GM12878 (cell line): ENCODE measurements at places on chromosomes 3 and 15. TPM values are rescaled to one million over a fixed set of nuclear protein-coding genes. Genes with fewer than 3 reads are reported as not detected.
A peak's percentile ranks its signal among the peaks of the same experiment; 100 is the strongest.

DNA sequence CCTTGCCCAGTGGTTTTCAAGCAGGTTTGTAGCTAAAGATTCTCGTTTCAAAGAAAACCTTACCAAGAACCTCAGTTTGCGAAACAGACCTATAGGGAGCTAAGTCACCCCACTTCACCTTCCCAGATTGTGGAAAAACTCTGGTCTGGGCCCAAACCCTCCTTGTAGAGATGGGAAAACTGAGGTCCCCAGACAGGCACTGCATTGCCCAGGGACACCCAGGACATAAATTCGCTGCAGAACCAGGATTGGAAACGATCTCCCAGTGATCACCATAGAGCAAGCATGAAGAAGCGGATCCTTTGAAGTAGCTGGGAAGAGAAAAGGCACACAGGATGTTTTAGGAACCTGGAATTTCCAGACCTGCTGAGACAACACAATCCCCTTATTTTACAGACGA is 85.6 kb upstream of the PIAS1 start:
- no peaks in the 10 kb centered on the region for H3K36me3 ChIP-seq
- no peaks in the 10 kb centered on the region for H3K27me3 ChIP-seq
- DNase-seq = no peak
- peaks cover 14% of the 10 kb centered on the region for H3K4me1 ChIP-seq

GRCh38 chr3:14852717-14853116 is 34.0 kb downstream of the FGD5 start:
- H3K36me3 ChIP-seq = no peaks in the 10 kb centered on the region
- DNase-seq = no peak
- no peak overlapping the region for H3K4me3 ChIP-seq

GRCh38 chr3:23202203-23202920 is 765 bp upstream of the UBE2E2 start:
- DNase-seq = no peak
- no peaks in the 10 kb centered on the region for H3K4me1 ChIP-seq
- H3K27ac ChIP-seq = no peak overlapping the region
- H3K36me3 ChIP-seq = no peaks in the 10 kb centered on the region

- H3K27ac ChIP-seq = no peak overlapping the region
- H3K36me3 ChIP-seq = no peaks in the 10 kb centered on the region
- 0 out of 2 replicates have a peak, but pooled peaks cover 1% of the 10 kb centered on the region for H3K27me3 ChIP-seq
- no peaks in the 10 kb centered on the region; the same call in 1 of the 2 replicates for H3K4me1 ChIP-seq
- no peak for DNase-seq
Measured at GRCh38 chr3:114154321-114154821, 24.5 kb downstream of the DRD3 start.

- no peaks in the 10 kb centered on the region for H3K4me1 ChIP-seq
- H3K27me3 ChIP-seq = no peaks in the 10 kb centered on the region
- no peak overlapping the region for H3K27ac ChIP-seq
- H3K36me3 ChIP-seq = peaks cover 6% of the 10 kb centered on the region
- DNase-seq = no peak
Measured at GRCh38 chr3:47432673-47433072, 43.1 kb downstream of the SCAP start.

GRCh38 chr15:22819651-22820050 is 18.8 kb upstream of the NIPA2 start:
- no peaks in the 10 kb centered on the region for H3K4me1 ChIP-seq
- H3K27ac ChIP-seq = no peak overlapping the region
- H3K4me3 ChIP-seq = no peak overlapping the region

- no peak for DNase-seq
- no peaks in the 10 kb centered on the region for H3K36me3 ChIP-seq
- H3K4me3 ChIP-seq = 0 out of 2 replicates have a peak overlapping the region, but pooled peaks have one; percentile 4
Measured at GRCh38 chr3:177150218-177150916, 46.9 kb downstream of the TBL1XR1 start.

DNA sequence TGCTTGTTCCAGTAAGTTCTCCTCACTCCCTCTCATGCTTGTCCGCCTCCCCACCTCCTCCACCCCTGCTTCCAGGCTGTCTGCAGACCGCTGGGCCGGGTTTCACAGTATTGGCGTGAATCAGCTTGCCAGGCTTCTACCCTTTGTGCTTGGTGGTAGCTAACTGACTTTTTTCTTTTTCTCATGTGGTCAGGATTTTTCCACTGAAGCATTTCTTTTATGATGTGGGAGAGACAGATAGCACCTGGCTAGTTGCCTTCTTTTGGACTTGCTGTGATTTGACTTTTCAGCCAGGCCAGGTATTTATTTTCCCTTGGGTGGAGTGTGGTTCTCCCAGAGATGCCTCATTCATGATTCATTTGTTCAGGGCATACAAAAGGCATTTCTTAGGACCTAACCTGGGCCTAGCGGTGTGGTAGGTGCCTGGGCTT is 60.6 kb downstream of the ST6GAL1 start:
- no peaks in the 10 kb centered on the region; the same call in 1 of the 2 replicates for H3K36me3 ChIP-seq
- peak overlapping the region; percentile 59 for H3K27ac ChIP-seq
- no peak for DNase-seq
- H3K4me3 ChIP-seq = no peak overlapping the region
- H3K4me1 ChIP-seq = peaks cover 72% of the 10 kb centered on the region
- no peaks in the 10 kb centered on the region for H3K27me3 ChIP-seq

DNA sequence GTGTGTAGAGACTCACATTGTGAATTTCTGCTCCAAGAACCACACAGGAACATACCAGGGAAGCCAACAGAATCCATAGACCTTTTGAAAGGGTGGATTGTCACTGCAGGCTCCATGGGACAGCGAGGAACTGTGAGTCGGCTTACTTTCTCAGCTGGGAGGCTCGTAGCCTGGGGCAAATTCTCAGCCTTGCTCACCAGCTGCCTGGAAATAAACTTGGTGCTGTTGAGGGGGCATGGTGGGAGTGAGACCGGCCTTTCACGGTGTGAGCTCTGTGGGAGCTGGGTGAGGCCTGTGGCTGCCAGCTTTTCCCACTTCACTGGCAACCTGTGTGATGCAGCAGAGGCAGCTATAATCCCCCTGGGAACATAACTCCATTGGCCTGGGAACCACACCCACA is 146.6 kb upstream of the P2RY1 start:
- H3K27me3 ChIP-seq = no peaks in the 10 kb centered on the region
- no peaks in the 10 kb centered on the region for H3K36me3 ChIP-seq
- H3K4me3 ChIP-seq = no peak overlapping the region
- H3K27ac ChIP-seq = no peak overlapping the region

DNA sequence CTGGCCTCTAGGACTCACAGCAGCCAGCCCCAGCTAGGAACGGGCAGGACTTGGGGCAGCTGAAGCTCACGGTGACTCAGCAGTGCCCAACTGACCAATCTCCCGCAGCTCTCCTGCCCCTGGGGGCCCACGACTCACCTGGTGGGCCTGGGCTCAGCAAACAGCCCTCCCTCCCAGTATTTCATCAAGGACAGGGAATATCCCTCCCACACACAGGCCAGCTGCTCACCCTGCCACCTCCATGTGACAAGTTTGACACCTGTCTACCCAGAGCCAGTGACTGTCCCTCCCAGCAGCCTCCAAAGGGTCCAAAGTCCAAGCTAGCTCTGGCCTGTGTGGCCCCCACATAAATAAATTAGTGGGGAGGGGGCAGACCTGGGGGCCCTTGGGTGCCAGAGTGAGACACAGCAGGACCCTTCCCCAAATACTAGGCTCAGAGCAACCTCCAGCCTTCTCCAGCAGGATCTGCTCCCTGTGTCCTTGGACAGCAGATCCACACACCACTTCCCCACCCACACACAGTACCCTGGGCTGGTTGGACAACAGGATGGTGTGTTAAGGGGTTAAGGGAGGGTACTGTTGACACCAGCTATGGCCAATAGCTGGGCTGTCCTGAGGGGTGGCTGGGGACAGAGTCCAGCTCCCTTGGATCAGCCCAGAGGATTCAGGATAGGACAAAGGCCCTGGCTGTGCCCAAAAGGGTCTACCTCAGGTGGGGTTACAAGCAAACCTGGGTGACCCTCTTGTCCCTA is 4.3 kb downstream of the GNAT1 start:
- DNase-seq = no peak
- H3K4me3 ChIP-seq = no peak overlapping the region
- H3K27ac ChIP-seq = no peak overlapping the region
- no peaks in the 10 kb centered on the region for H3K27me3 ChIP-seq
- H3K36me3 ChIP-seq = no peaks in the 10 kb centered on the region
- H3K4me1 ChIP-seq = no peaks in the 10 kb centered on the region

DNA sequence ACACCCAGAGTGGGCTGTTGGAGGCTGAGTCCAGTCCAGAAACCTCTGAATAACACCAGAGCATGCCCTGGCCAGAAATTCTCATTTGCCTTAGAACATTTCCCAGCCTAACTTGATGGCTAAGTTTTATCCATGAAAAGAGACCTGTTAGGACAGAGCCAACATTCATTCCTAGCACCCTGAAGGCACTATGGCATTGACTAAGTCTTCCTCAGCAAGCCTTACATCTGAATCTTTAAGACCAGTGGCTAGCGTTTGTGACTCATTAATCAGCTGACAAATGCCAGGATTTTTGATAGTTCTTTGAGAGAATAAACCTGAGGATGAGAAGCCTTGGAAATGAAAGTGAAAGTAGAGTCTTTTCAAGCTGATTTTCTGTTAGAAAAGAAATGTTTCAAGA is 1087.1 kb upstream of the ALCAM start:
- H3K4me3 ChIP-seq = no peak overlapping the region
- no peak for DNase-seq
- H3K36me3 ChIP-seq = no peaks in the 10 kb centered on the region
- H3K4me1 ChIP-seq = no peaks in the 10 kb centered on the region

- H3K4me3 ChIP-seq = no peak overlapping the region
- peaks cover 6% of the 10 kb centered on the region for H3K27me3 ChIP-seq
- no peak for DNase-seq
- H3K36me3 ChIP-seq = no peaks in the 10 kb centered on the region
Measured at GRCh38 chr3:141659821-141660613, 78.1 kb upstream of the RNF7 start.

GRCh38 chr3:17052363-17052762 is 167.6 kb downstream of the PLCL2 start:
- peaks cover 40% of the 10 kb centered on the region for H3K4me1 ChIP-seq
- H3K27me3 ChIP-seq = no peaks in the 10 kb centered on the region
- no peak for DNase-seq
- no peaks in the 10 kb centered on the region for H3K36me3 ChIP-seq
- no peak overlapping the region for H3K27ac ChIP-seq
- H3K4me3 ChIP-seq = no peak overlapping the region

DNA sequence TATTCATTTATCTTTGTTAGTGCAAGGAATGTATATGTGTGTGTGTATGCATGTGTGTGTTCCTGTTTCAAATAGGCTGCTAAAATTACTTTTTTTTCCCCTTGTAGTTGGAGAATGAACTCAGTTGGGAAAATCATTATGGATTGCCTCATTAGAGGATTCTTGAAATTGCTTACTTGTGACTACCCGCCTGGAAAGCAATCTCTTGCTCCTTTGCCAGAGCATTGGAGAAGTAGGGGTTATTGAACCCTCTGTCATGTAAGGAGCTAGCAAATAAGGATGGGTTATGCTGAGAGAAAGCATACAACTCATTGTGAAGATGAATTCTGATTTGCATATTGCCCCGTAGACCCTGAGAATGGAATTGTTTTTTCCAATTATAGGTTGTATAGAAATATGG is 474.5 kb downstream of the CADM2 start:
- no peak overlapping the region for H3K27ac ChIP-seq
- no peaks in the 10 kb centered on the region for H3K27me3 ChIP-seq
- H3K36me3 ChIP-seq = no peaks in the 10 kb centered on the region
- H3K4me3 ChIP-seq = no peak overlapping the region
- DNase-seq = no peak
- H3K4me1 ChIP-seq = no peaks in the 10 kb centered on the region

GRK7 gene
- total RNA-seq = not detected in 2 replicates

GREM1 gene
- total RNA-seq = 0.36 and 0.53 TPM in 2 replicates

ACKR2 gene
- 0.36 and 0.82 TPM in 2 replicates for total RNA-seq

ZNF385D gene
- total RNA-seq = not detected in 2 replicates

TTC21A gene
- total RNA-seq = 2.6 and 2.7 TPM in 2 replicates

FGD5 gene
- 0.11 and 0.13 TPM in 2 replicates for total RNA-seq

CTXND1 gene
- total RNA-seq = not detected in 2 replicates

TNFAIP8L3 gene
- not detected in 2 replicates for total RNA-seq

XCR1 gene
- total RNA-seq = 0.13 and 0.26 TPM in 2 replicates
